Activated naive CD8-positive, alpha-beta T cell treated with anti-CD3 and anti-CD28 coated beads for 36 hours (primary cell): ENCODE measurements at places on chromosomes 11 and 22.

DNA sequence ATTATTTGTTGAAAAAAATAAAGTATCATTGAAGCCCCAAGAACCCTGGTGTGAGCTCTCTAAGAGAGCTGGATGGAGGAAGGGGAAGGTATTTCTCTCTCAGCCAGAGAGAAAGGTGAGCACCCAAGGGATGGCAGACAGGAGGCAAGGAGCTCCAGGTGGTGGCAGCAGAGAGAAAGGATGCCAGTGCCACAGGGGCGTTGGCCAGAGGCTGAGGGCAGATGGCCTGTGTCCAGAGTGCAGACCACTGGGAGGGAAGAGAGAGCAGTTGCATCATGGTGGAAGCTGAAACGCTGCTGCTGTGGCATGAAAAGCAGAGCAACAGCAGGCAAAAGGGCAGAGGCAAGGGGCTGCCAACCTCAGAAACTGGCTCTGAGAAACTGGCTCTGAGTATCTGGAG is 8.5 kb downstream of the SPON1 start:
- no peak for DNase-seq
- H3K36me3 ChIP-seq: no peaks in the 10 kb centered on the region
- peaks cover 15% of the 10 kb centered on the region for H3K4me1 ChIP-seq
- no peak overlapping the region for H3K27ac ChIP-seq
- no peak overlapping the region for H3K4me3 ChIP-seq

GRCh38 chr11:61717286-61718033 is 35.0 kb upstream of the MYRF start:
- H3K27me3 ChIP-seq: no peaks in the 10 kb centered on the region
- no peaks in the 10 kb centered on the region for H3K36me3 ChIP-seq
- no peak for DNase-seq
- no peaks in the 10 kb centered on the region for H3K4me1 ChIP-seq
- H3K27ac ChIP-seq: no peak overlapping the region
- no peak overlapping the region for H3K4me3 ChIP-seq

DNA sequence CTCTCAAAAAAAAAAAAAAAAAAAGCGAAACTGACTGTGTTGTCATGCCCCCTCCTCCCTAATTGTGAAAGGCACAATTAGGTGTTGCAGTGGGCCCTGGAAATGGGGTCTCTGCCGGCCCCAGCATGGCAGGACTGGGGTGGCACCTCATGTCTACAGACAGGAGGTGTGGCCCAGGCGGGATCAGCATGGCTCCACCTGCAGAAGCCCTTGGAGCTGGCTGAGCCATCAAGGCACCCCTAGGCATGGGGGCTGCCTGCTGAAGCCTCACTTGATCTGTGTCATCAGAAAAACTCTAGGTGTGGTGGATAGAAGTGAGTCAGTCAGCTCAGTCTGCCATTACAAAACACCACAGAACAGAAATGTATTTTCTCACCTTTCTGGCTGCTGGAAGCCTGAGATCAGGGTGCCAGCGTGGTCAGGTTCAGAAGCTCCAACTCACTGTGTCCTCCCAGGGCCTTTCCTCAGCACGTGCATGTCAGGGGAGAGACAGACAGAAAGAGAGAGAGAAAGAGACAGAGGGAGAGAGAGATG is 10.1 kb upstream of the B4GALNT4 start:
- no peaks in the 10 kb centered on the region for H3K36me3 ChIP-seq
- no peaks in the 10 kb centered on the region for H3K27me3 ChIP-seq
- H3K4me3 ChIP-seq: no peak overlapping the region

GRCh38 chr11:2844996-2845395 is 40.6 kb downstream of the CDKN1C start:
- no peak overlapping the region for H3K27ac ChIP-seq
- no peaks in the 10 kb centered on the region for H3K27me3 ChIP-seq
- no peak overlapping the region for H3K4me3 ChIP-seq
- no peaks in the 10 kb centered on the region for H3K36me3 ChIP-seq
- no peak for DNase-seq

GRCh38 chr22:33579448-33580093 is 340.7 kb downstream of the LARGE1 start:
- H3K27ac ChIP-seq: no peak overlapping the region
- H3K27me3 ChIP-seq: peaks cover 7% of the 10 kb centered on the region
- H3K4me3 ChIP-seq: no peak overlapping the region
